ENCODE measurements at places on chromosomes 5 and 9. TPM values are rescaled to one million over a fixed set of nuclear protein-coding genes. Genes with fewer than 3 reads are reported as not detected.

DNA sequence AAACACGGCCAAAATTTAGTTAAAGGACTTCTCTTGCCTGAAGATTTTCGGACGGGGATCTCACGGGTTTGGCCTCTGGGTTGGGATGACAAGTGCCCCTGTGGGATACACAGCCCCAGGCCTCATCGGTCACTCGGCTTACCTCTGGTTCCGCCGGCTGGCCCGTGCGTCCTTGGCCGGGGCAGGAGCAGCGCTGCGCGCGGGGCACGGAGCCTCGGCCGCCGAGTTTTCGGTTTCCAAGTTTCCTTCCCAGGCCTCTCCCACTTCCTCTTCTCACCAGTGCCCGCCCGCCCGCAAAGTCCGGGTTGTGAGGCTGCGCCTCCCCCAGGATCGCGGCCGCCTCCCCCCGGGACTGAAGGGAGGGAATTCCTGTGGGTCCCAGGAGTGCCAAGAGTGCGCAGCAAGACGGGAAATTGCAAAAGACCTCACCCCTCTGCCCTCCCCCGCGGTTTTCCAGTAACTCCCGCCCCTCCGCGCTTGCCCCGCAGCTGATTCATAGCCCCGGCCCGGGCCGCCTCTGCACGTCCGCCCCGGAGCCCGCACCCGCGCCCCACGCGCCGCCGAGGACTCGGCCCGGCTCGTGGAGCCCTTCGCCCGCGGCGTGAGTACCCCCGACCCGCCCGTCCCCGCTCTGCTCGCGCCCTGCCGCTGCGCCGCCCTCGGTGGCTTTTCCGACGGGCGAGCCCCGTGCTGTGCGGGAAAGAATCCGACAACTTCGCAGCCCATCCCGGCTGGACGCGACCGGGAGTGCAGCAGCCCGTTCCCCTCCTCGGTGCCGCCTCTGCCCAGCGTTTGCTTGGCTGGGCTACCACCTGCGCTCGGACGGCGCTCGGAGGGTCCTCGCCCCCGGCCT, at the start of gene OSMR:
TSS of gene OSMR (plus strand) at position 487 of the 853 bp plus-strand sequence. CDS start 23,033 bp downstream, outside the sequence.
- H3K4me1 ChIP-seq: no peaks in the 10 kb centered on the region
- H3K4me3 ChIP-seq: peak within 1 kb of the TSS; percentile 83
- H3K27me3 ChIP-seq: no peaks in the 10 kb centered on the region
- DNase-seq: peak; percentile 82
- no peaks in the 10 kb centered on the region for H3K36me3 ChIP-seq
- H3K27ac ChIP-seq: peak within 1 kb of the TSS; percentile 94

- H3K4me3 ChIP-seq: no peak overlapping the region
- no peaks in the 10 kb centered on the region for H3K36me3 ChIP-seq
- peak; percentile 67 for DNase-seq
- H3K27ac ChIP-seq: no peak overlapping the region
- H3K4me1 ChIP-seq: no peaks in the 10 kb centered on the region
- no peaks in the 10 kb centered on the region for H3K27me3 ChIP-seq
Measured at GRCh38 chr5:76641514-76642120, 18.4 kb upstream of the F2RL2 start.

FBXL7 gene
- total RNA-seq: 6.1 TPM

CCDC180 gene
- 8.8 TPM for total RNA-seq

- H3K27me3 ChIP-seq: no peaks in the 10 kb centered on the region
- H3K4me3 ChIP-seq: no peak overlapping the region
- DNase-seq: no peak
- H3K36me3 ChIP-seq: peaks cover 2% of the 10 kb centered on the region
Measured at GRCh38 chr9:4849369-4849768, 56.6 kb downstream of the RCL1 start.

DNA sequence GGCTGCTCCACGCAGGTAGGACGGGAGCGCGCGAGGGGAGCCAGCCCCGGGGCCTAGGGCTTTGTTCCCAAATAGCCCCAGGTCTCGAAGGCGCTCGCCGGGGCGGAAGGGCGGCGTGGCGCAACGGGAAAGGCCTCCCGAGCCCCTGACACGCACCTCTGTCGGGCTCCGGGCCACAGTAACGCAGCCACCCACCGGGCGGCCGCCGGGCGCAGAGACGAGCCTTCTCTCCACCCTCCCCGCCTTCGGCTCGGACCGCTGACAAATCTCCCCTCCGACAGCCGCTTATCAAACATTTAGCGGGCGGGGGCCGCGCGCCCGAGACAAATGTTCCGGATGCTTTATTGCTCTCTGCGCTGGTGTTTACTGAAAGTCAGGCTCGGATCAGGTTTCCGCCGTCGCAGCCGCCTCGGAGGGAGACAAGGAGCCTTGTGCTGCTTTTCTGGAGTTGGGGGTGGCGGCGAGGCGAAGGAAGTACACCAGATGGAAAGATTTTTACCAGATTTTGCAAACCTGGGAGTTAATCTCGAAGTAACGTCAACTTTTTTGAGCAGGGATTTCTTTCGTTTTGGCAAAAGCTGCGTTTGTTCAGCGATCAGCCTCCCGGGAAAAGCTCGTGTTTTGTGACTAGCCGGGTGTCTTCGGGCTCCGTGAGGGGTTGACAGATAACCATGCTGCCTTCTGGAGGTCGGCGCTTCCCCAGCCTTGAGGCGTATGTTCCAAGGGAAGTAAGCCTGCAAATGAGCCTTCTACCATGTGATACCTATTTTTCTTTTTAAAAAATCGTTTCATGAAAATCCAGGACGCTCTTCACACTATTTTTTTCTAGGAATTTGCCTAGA, 950 bp downstream of the RGMB start:
- H3K4me3 ChIP-seq: peak overlapping the region; percentile 90
- no peaks in the 10 kb centered on the region for H3K36me3 ChIP-seq
- DNase-seq: peak; percentile 89
- no peaks in the 10 kb centered on the region for H3K27me3 ChIP-seq
- peaks cover 5% of the 10 kb centered on the region for H3K4me1 ChIP-seq

- peaks cover 2% of the 10 kb centered on the region for H3K4me1 ChIP-seq
- H3K36me3 ChIP-seq: no peaks in the 10 kb centered on the region
Measured at GRCh38 chr5:111774525-111774924, 17.5 kb upstream of the NREP start.

Data from kidney (tissue), 22 donors.